Forelimb muscle (tissue), 1 donor: ENCODE measurements at places on chromosomes 1 and 21. TPM values are rescaled to one million over a fixed set of nuclear protein-coding genes. Genes with fewer than 3 reads are reported as not detected.
A peak's percentile ranks its signal among the peaks of the same experiment; 100 is the strongest.

TMCO2 gene
- not detected for polyA plus RNA-seq

DNA sequence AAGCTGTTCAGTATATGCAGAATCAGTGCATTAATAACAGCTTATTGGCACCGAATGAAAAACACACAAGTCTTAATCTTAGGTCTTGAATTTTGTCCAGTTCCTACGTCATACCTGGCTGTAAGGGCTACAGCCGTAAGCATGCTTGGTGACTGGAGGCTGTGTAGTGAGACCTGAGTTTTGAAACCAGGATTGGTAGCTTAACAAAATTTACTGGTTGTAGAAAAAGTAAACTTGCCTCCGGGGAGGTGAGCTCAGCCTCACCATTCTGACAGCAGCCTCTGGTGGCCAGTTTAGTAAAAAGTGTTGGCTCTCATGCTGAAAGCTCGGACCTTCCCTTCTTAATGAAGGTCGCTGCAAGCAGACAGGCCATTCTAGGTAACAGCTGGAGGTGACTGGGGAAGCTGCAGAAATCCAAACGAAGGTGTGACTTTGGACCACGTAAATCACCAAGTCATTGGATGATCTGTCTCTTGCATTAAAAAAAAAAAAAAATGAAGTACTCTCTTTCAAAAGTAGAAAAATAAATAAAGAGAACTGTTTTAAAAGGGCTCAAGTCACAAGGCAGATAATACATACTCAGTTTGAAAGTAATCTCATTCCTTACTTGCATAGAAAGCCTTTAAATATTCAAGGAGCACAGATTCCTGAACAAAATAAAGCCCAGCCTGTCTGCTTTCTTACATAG lies 48.9 kb downstream of the HLCS start:
- peak; percentile 52 for DNase-seq

- no peak for DNase-seq
Measured at GRCh38 chr1:230320804-230321203, 105.3 kb downstream of the PGBD5 start.

IL10 gene
- 0.49 TPM for polyA plus RNA-seq

DNA sequence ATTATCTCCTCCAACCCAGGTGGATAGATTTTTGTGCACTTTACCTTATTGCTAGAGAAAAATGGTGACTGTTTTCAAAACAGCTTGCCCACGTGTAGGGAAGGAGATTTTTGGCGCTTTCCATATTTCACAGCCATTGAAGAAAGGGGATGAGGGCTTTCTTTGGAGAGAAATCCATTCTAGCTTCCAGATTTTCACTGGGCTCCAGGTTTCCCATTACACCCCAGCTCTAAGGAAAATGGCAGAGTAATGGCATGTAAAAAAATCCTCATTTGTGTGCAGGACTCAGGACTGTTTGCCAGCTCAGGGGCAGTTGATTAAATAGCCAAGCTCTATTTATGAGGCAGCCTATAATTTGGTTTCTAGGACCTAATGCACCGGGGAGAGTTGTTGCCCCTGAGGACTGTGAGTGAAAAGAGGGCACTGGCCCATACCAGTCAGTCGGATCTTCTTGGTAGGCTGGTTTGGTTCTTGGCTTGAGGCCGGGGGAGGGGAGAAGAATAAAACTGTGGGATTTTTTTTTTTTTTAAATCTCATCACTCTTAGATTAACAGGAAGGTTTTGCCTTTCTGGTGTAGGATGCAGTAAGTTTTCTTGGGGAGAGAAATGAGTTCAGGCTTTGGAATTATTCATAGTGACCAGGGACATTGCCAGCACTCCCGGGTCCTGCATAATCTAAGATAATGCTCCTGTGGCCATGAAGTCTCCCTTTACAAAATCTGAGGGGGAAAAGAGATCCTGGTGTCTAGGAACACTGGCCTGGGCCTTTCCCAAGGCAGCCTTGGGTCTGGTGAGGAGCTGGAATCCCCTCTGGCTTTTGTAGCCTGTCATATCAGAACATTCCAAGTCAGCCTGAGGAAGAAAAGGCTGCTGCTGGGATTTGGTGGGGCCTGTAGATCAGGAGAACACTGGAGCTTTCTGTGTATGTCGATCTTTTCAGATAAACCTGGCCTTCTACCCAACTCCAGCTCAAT lies 1.9 kb upstream of the ARID1A start:
- no peak for DNase-seq

DNA sequence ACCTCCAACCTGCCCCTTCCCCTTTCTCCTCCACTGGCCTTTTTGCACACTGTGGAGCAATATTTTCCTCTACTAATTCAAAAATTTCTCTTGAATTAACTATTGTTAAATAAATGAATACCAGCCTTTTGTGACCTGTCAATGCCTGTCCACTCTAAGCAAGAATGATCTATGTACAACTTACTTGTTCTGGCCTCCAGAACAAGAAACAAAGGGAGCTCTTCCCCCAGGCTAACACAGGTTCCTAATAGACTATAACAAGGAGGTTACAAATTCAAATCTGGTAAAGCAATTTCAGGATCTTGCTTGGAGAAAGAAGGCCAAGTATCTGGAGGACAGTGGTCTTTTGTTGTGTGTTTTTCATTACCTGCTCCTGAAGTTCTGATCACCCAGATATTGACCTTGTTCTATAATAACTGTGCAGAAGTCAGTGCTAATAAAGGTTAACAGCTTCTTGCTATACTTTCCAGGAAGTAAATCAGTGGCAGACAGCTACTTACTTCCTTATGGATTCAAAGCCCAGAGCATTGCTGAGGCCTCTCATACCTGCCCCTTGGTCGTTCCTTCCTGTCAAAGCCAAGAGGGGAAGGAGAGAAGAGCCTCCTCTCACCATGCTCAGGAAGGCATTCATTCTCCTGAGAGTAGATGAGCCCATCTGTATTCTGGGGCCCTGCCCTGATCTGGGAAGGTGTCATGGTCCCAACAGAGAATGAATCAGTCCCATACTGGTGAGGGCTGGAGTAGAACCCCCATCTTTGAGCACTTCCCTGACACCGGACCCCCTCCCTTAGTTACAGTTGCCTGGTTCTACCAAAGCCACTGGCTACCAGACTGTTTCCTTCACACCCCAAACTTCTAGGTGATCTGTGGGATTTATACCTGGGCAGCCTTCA lies 56.8 kb downstream of the DESI2 start:
- no peak for DNase-seq

DNA sequence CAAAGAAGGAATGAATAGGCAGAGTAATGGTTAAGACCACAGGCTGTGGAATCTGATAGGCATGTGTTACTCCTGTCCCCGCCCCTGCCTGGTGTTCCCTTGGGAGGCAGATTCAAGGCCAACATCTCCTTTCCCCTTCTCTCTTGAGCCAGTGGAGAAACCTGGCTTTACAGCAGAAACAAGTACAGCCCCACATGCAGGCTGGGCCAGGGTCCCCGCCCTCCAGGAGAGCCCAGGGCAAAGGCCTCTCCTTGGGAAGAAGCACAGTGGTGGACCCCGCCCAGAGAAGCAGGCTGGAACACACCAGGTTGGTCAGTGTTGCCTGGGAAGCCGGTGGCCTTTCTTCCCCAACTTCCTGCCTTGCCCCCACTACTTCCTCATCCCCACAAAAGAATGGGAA lies 6.8 kb downstream of the C1orf167 start:
- no peak for DNase-seq

- no peak for DNase-seq
Measured at GRCh38 chr1:151986501-151987190, 7.0 kb downstream of the S100A10 start.

GRCh38 chr1:203681739-203682138 lies 55.1 kb downstream of the ATP2B4 start:
- DNase-seq: no peak

TATDN3 gene
- 9.8 TPM for polyA plus RNA-seq

KCND3 gene
- polyA plus RNA-seq: 1.5 TPM

FCER1A gene
- polyA plus RNA-seq: 0.42 TPM

DNA sequence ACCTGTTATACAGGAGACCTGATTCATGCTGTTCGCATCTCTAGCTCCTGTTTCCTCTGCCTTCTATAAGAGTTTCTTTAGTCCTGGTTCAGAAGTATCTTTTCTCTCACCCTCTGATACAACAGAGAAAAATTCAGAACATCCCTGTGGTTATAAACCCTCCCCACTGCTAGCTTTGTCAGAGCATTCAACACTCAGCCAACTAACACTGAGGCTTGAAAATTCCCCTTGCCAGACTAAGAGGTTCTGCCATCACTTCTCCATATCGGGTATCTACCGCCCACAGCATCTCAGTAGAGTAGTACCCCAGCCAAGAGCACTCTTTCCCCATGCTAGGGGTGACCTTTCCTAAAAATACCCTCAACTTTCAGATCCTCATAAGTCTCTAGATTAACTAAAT lies 19.6 kb upstream of the PIK3R3 start:
- DNase-seq: no peak

RRP1 gene
- 16.9 TPM for polyA plus RNA-seq

ADAM15 gene
- 57.1 TPM for polyA plus RNA-seq

ERRFI1 gene
- 6.5 TPM for polyA plus RNA-seq

DNA sequence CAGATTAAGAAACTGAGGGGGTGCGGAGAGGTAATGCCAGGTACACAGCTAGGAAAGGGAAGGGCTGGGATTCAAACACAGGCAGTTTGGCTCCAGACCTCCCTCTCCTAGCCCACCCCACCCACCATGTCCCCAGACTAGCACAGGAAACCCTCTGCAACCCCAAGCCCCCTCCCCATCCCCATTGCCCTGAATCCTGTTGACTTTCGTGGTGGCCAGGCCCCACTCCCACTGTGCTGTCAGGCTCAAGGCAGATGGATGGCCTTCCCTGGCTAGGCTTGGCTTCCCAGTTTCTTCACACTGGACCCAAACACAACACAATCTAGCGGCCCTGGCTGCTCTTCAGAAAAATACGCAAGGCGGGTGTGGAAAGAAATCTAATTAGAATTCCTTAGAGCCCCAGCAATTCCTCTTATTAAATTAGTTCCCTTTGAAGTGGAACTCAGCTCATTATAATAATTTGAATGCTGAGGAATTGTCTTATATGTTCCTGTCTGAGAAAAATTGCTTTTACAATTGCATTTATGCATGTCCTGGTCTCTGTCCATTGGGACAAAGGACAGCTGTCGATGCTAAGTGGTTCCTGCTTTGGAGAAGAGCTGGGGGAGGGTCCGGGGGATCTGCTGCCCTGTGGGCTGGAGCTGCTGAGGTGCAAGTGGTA lies 97.4 kb downstream of the SYF2 start:
- DNase-seq: no peak

LGR6 gene
- polyA plus RNA-seq: 0.65 TPM

DNA sequence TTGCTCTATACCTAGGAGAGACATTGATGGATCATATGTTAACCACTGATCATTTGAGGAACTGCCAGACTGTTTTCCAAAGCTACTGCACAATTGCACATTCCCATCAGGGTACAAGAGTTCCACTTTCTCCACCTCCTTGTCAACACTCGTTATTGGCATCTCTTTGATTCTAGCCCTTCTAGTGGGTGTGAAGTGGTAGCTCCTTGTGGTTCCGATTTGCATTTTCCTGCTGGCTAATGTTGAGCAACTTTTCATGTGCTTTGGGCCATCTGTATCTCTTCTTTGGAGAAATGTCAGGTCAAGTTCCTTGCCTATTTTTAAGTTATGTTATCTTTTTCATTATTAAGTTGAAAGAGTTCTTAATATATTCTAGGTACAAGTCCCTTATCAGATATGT lies 90.1 kb downstream of the DMRTB1 start:
- no peak for DNase-seq

DNA sequence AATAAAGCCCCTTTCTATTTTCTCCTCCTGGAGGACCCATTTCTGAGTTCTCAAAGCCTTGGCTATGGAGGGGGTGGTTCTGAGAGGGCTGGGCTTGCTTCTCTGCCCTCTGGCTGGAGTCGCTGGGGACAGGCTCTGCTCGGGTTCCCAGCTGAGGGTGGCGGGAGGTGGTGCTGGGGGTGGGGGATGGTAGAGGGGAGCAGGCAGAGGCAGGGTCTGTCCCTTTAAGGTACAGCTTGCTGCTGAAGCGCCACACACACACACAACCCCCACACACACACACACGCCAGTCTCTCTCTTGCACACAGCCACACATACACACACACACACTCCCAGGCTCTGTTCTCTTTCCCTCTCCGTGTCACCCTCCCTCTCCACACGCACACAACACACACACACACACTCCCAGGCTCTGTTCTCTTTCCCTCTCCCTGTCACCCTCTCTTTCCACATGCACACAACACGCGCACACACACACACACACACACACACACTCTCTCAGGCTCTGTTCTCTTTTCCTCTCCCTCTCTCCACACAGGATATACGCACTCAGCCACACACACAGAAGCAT lies 69.8 kb upstream of the SSBP3 start:
- no peak for DNase-seq

DNA sequence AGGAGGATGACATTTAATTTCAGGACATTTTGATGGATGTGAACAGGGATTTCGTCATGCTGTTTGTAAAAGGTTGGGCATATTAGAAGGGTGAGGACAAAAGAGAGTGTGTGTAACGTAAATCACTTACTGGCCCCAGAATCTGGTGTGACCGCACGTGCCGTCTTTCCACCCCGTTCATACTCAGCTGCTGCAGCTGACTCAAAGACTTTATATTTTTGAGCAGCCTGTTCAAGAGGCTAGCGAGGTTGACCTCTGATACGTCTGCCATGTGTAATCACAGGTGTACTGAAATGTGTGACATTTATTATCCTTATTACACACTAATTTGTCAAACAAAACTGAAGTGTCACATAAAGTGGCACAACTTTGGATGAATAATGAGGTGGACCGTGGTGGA lies 66.5 kb upstream of the ERRFI1 start:
- DNase-seq: no peak

GRCh38 chr1:43902058-43902831 lies 31.4 kb upstream of the ARTN start:
- DNase-seq: no peak

GRCh38 chr1:164064501-164064900 lies 494.5 kb upstream of the PBX1 start:
- DNase-seq: no peak

DNA sequence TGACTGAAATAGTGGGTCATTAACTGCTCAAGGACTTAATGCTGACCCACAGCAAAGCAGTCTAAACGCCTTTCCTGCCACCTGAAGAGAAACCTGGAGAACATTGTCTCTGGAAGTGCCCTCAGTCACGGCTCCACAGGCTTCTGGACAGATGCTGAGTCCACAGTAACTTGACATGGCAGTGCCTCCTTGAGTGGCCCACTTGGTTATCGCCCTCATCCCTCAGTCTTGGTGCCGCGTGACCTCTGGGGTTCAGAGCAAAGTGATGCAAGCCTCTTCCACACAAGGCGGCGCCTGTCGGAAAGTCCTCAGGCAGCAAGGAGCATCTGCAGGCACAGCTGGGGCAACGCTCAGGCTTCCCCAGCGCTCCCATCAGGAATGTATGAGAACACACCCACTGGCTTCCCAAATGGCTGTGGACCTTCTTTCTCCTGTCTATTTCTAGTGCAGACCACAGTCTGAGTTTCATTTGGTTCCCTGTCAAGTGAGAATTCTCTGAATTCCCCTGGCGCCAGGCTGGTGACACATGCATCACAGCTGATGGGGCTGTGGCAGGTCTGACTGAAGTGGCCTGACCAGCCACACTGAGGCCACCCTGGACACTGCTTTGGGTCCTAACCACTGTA lies 13.0 kb upstream of the ANGPTL7 start:
- DNase-seq: no peak

FAM3B gene
- 0.18 TPM for polyA plus RNA-seq
